ENCODE measurements at places on chromosomes 7 and 10. TPM values are rescaled to one million over a fixed set of nuclear protein-coding genes. Genes with fewer than 3 reads are reported as not detected.
A peak's percentile ranks its signal among the peaks of the same experiment; 100 is the strongest.

HABP2 gene
- not detected for total RNA-seq

DNA sequence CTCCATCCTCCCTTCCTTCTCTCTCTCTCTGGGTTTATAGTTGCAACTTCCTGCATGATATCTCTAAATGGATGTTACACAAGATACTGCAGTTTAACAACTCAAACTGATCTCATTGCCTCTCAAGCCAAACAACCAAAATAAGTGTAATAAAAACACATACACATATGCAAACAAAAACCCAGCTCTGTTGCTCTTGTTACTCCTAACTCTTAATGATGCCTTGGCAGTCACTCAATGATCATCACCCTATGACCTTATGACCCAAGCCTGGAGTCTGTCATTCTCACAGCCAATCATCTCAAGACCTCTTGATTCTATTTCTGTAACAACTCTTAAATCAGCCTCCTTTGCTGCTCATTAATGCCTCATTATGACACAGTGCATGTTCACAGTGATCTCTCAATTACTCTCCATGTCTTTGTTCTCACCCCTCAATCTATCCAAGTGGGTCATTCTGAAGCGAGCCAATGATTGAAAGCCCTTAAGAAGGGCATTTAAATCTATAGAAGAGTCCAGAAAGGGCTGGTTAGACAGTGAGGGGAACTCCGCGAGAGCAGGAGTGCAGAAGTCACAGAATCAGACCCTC is 210.9 kb downstream of the INHBA start:
- DNase-seq = no peak

- no peak for DNase-seq
Observed at GRCh38 chr7:93943816-93944540, 22.4 kb downstream of the GNG11 start.

DNA sequence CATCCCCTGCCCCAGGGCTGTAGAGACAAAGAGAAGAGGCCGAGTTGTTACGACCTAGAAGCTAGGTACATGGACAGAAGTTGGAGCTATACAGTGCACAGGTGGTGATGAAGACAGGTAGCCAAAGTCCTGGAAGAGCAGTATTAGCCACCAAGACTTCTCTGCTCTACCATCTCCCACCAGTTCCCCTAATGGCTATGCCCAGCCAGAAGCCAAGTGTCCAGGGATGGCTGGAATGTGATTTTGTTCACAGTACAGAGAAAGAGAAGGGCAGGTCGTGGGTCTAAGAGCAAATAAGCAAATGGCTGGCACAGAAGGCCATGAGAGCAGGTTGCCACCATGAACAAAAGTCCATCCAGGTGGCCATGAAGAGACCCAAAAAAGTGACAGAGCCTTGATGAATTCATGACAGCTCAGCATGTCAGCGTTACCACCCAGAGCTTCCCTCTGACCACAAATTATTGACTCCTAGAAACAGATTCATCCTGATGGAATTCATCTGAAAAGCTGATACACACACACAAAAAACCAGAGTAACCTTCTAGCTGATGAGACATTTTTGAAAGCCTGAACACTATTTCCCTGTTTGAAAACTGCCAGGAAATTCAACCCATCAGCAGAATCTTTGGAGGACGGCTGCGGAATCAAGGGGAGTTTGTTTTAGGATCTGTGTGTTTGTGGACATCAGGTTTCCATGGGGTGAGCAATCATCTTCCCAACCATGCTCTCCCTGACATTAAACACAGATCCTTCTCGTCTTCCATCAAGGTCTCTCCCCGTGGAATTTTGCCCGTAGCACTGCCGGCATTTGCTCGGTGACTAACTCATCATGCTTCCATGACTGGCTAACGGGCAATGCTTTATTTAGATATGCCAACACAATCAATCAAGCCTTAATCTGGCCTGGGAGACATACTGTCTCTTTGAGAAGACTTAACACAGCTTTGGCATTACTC is 906.7 kb upstream of the AUTS2 start:
- peak; percentile 98 for DNase-seq

- DNase-seq = no peak
Observed at GRCh38 chr7:138934367-138934766, 46.8 kb downstream of the KIAA1549 start.
